Left lung (tissue), 14 donors: ENCODE measurements at places on chromosomes 7 and 10. TPM values are rescaled to one million over a fixed set of nuclear protein-coding genes. Genes with fewer than 3 reads are reported as not detected.

The AVPI1 gene
- total RNA-seq = 15.2 TPM

The MGAM2 gene
- 0.03 TPM for total RNA-seq

GRCh38 chr10:129694691-129695243 is 227.7 kb downstream of the MGMT start:
- H3K27ac ChIP-seq = no peak overlapping the region
- H3K4me3 ChIP-seq = no peak overlapping the region
- no peaks in the 10 kb centered on the region for H3K36me3 ChIP-seq
- DNase-seq = peak; percentile 85
- H3K4me1 ChIP-seq = no peaks in the 10 kb centered on the region

- no peaks in the 10 kb centered on the region for H3K4me1 ChIP-seq
- H3K27me3 ChIP-seq = no peaks in the 10 kb centered on the region
- no peak overlapping the region for H3K27ac ChIP-seq
- H3K36me3 ChIP-seq = no peaks in the 10 kb centered on the region
- no peak for DNase-seq
- H3K4me3 ChIP-seq = no peak overlapping the region
Observed at GRCh38 chr7:144384071-144384470, 19.4 kb downstream of the NOBOX start.

GRCh38 chr7:3094701-3095445 is 51.2 kb upstream of the CARD11 start:
- peak overlapping the region; percentile 26 for H3K27ac ChIP-seq
- H3K27me3 ChIP-seq = no peaks in the 10 kb centered on the region
- H3K4me1 ChIP-seq = no peaks in the 10 kb centered on the region

GRCh38 chr10:4698075-4698474 is 127.9 kb upstream of the AKR1E2 start:
- H3K4me3 ChIP-seq = no peak overlapping the region
- no peaks in the 10 kb centered on the region for H3K4me1 ChIP-seq
- H3K27ac ChIP-seq = no peak overlapping the region

DNA sequence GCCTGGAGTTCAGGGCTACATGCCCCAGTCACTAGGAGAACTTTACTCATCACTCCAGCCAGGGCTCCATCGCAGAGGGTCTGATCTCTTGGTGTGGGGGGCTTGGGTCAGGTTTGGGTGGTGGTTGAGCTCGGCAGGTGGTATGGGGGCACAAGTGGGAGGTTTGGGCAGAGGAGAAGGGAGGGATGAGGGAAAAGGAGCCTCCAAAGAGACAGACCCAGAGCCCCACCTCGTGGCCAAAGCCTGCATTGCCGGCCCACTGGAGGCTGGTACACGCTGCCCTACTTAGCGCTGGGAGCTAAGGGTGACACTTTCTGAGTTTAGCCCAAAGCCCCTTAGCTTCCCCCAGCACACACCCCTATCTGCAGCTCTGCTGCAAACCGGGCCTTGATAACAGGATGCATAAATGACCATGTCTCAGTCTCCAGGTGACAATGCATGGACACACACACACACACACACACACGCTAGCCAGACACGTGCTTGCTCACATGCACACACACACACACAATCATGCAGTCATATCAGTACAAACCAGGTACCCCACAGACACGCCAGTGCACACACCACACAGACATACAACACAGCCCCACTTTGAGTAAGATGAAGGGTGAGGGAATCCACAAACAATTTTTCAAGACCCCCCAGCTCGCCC is 14.7 kb downstream of the LZTS2 start:
- no peak overlapping the region for H3K27ac ChIP-seq
- peak; percentile 72 for DNase-seq
- no peaks in the 10 kb centered on the region for H3K36me3 ChIP-seq
- H3K27me3 ChIP-seq = no peaks in the 10 kb centered on the region

GRCh38 chr10:43904301-43904700 is 255.6 kb upstream of the ZNF32 start:
- no peaks in the 10 kb centered on the region for H3K27me3 ChIP-seq
- no peak overlapping the region for H3K4me3 ChIP-seq
- H3K27ac ChIP-seq = no peak overlapping the region
- no peaks in the 10 kb centered on the region for H3K36me3 ChIP-seq

- no peak overlapping the region for H3K4me3 ChIP-seq
- H3K4me1 ChIP-seq = no peaks in the 10 kb centered on the region
- no peak overlapping the region for H3K27ac ChIP-seq
- H3K27me3 ChIP-seq = no peaks in the 10 kb centered on the region
- no peaks in the 10 kb centered on the region for H3K36me3 ChIP-seq
Observed at GRCh38 chr7:91383905-91384274, 119.7 kb downstream of the FZD1 start.

DNA sequence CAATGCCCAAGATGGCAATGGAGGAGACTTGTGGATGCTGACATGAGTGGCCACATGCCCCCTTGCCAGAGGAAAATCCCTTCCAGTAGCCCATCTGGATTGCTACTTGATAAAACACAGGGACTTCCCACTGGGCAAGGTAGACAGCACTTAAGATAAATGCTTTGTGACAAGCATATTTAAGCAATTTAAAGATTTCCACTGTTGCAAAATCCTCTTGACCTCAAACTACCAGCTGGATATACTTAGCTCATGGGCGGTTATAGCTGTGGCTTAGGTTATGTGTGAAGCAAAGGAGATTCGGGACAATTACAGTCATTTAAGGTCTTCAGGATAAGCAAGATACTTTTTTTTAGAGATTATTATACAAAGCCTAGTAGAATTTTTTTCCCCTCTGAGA is 238.1 kb downstream of the BMPER start:
- no peak overlapping the region for H3K4me3 ChIP-seq

DNA sequence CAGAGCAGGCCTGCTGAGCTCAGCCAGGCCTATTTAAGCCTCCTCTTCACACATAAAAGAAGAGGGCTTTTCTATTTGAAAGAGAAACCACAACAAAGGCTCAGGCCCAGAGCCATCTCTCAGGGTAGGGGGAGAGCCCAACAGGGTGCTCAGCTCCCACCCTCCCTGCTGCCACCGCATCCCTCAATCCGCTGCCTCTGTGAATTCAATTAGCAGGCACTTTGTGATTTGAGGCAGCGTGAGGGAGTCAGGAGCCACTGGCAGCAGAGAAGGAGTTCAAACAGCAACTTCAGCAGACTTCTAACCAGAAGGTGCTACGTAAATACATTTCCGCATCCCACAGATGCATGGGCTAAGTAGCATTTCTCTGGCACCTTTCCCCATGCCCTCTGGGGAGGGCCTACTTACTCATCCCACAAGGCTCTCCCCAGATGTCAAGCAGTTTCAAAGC is 45.2 kb downstream of the LRRC20 start:
- H3K4me1 ChIP-seq = peaks cover 29% of the 10 kb centered on the region
- no peak for DNase-seq
- no peak overlapping the region for H3K27ac ChIP-seq
- H3K4me3 ChIP-seq = no peak overlapping the region

- no peak overlapping the region for H3K27ac ChIP-seq
- no peaks in the 10 kb centered on the region for H3K36me3 ChIP-seq
- no peak for DNase-seq
- H3K27me3 ChIP-seq = no peaks in the 10 kb centered on the region
- H3K4me1 ChIP-seq = no peaks in the 10 kb centered on the region
- no peak overlapping the region for H3K4me3 ChIP-seq
Observed at GRCh38 chr7:130154501-130155317, 50.5 kb downstream of the TMEM209 start.

GRCh38 chr10:23053036-23053435 is 42.3 kb upstream of the MSRB2 start:
- no peaks in the 10 kb centered on the region for H3K27me3 ChIP-seq
- H3K27ac ChIP-seq = no peak overlapping the region
- H3K36me3 ChIP-seq = no peaks in the 10 kb centered on the region

DNA sequence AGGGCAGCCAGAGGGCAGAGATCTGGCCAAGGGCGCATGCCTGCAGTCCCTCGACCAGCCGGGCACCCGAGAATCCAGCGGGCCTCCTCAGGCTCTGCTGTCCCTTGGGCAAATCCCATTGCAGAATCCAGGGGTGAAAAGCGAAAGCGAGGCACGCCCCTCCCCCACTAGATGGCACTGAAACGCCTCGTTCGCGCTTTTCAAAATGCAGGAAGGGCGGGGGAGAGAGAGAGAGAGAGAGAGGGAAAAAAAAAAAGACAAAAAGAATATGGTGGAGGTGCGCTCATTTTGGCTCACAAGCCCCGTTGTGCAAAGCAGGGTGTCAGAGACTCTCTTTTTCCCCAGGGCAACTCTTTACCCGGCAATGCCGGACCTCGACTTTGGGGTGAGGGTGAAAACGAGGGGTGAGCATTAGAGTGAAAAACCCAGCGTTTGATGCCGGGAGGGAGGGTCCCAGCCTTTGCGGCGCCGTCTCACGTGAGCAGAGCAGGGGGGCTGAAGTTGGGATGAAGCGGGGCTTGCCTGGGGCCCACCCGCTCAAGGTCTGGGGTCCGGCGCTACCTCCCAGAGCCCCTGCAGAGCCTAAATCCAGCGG is 2.5 kb upstream of the TMEM178B start:
- peak; percentile 59 for DNase-seq
- H3K4me3 ChIP-seq = peak overlapping the region; percentile 39
- no peak overlapping the region for H3K27ac ChIP-seq
- H3K36me3 ChIP-seq = no peaks in the 10 kb centered on the region

DNA sequence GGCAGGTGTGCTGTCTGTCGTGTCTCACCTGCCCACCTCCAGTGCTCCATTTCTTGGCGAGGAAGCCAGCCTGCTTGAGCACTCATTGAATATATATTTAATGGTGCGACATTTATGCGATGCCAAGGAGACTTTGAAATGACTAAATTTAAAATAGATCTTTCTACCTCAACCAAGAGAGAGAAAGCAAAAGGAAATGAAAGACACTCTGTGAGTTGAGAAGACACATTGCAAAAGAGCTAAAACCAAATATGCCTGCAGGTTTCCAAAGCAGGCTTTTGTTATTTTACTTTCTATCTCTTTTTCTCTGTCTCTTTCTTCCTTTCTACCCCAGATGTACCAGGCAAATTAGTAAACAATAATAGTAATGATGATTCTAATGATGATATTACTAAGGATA is 53.6 kb upstream of the AOAH start:
- no peak overlapping the region for H3K27ac ChIP-seq
- no peaks in the 10 kb centered on the region for H3K36me3 ChIP-seq
- no peaks in the 10 kb centered on the region for H3K27me3 ChIP-seq
- no peak for DNase-seq
- H3K4me1 ChIP-seq = no peaks in the 10 kb centered on the region

DNA sequence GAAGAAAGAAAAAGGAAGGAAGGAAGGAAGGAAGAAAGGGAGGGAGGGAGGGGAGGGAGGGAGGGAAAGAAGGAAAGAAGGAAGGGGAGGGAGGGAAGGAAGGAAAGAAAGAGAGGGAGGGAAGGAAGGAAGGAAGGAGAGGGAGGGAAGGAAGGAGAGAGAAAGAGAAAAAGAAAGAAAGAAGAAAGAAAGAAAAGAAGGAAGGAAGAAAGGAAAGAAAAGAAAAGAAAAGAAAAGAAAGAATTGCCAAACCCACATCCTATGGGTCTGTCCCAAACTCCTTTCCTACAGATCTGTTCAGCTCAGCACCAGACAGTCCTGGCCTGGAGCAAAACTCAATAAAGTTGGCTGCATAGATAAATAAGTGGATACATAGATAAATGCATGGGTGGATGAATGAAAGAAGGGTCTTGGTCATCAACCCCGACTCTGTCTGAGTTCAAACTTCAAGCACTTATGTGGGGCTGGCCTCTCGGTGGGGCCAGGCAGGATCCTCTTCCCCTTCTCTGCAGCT is 17.2 kb upstream of the TLX1 start:
- H3K36me3 ChIP-seq = no peaks in the 10 kb centered on the region
- no peak overlapping the region for H3K27ac ChIP-seq
- peaks cover 91% of the 10 kb centered on the region for H3K27me3 ChIP-seq

DNA sequence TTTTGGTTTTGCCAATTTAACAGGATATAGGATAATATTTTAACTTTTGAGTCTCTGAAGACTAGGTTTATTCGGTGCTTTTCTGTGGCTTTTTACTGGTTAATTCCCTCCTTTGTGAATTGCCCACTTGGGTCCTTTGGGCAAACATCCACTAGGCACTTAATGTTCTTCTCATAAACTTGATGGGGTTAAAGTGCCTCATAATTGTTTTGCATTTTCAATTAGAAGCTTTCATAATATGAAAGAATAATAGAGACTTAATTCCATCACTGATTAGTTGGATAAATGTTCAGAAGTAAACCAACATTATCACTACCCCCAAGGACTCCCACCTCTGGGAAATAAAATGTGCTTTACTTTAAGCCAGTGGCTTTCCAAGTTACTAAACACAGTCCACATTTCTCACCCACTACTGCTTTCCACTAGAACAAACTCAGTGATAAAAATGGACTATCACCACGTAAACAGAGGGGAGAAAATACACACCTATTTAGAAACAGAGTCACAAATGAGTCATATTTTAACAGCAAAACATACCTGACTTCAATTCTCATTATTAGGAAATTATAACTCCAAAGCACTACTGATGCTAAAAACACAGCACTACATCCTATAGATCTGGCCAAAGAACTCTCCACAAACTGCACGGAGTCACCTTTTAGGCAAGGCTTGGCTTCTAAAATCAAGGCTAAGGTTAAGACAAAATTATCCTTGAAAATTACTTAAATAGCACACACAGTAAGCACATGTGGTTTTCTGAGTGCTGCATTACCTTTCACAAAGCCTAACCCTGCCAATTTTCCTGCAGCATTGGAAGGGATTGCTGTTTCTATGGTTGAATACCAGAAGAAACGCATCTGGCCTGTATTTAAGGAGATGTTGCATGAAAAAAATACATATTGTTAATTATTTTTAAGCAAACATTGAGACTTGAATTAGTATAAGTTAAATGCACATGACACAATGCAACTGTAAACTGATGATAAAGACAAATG is 41.2 kb downstream of the PARD3 start:
- no peak overlapping the region for H3K27ac ChIP-seq
- peaks cover 22% of the 10 kb centered on the region for H3K4me1 ChIP-seq
- DNase-seq = no peak
- no peak overlapping the region for H3K4me3 ChIP-seq
- H3K27me3 ChIP-seq = no peaks in the 10 kb centered on the region
